ENCODE measurements at places on chromosomes 7 and 10.

GRCh38 chr7:51647931-51648351, 331.3 kb upstream of the COBL start:
- DNase-seq: no peak

GRCh38 chr10:122152544-122152943, 118.6 kb upstream of the BTBD16 start:
- DNase-seq: no peak

GRCh38 chr10:20871970-20872369, 25.1 kb downstream of the NEBL start:
- DNase-seq: no peak

DNA sequence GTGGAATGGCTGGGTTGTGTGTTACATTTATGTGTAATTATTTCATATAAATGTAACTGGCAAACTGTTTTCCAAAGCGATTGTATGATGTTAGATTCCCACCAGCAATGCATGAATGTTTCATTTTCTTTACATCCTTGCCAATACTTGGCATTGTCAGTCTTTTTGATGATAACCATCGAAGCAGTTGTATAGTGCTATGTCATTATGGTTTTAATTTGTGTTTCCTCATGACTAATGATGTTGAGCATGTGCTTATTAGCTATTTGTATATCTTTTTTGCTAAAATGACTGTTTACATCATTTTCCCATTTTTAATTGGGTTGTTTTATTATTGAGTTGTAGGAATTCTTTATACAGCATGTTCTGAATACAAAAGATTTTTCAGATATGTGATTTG, 22.3 kb downstream of the AHCYL2 start:
- DNase-seq: no peak

GRCh38 chr7:123417580-123417979, 116.8 kb downstream of the IQUB start:
- no peak for DNase-seq

DNA sequence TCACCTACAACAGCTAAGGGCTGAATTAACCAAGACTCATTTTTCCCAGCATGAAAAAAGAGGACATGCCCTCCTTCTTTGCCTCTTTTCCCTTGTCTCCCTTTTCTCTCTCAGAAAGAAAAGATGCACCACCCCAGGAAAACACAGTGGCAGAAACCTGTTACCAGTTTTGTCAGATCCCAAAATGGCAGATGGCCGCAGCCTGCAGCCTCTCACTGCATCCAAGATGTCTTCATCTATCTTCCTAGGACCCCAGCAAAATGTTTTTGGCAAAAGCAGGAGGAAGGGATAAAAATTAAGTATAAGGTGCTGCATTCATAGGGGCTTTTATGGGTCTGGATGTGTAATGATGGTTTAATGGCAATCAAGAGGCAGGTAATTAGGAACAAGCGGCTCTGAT, 266.6 kb upstream of the NPVF start:
- DNase-seq: no peak

DNA sequence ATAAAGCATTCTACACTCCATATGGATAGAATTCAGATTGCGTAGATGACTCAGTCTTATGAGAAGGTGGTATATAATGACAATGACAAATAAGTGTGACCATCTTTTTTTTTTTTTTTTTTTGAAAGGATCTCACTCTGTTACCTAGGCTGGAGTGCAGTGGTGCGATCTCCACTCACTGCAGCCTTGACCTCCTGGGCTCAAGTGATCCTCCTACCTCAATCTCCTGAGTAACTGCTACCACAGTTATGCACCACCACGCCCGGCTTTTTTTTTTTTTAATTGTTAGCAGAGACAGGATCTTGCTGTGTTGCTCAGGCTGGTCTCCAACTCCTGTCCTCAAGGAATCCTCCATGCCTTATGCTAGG, 43.2 kb upstream of the NRP1 start:
- DNase-seq: no peak

DNA sequence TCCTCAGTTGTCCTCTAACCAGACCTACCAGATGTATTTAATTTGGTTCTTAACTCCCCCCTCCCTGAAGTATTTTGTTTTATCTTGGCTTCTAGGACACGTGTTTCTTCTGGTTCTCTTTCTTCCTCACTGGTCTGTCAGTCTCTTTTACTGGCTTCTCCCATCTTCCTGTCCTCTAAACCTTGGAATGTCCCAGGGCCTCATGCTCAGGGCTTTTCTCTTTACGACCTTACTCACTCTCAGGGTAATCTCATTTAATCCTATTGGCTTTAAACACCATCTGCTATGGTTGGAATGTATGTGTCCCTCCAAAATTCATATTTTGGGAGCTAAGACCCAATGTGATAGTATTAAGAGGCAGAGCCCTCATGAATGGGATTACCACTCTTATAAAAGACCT, 418.2 kb upstream of the PODXL start:
- DNase-seq: no peak

- DNase-seq: no peak
These were observed 77.2 kb downstream of the EXOC4 start for GRCh38 chr7:133330085-133330484.
